ENCODE measurements at places on chromosomes 4 and X.

DNA sequence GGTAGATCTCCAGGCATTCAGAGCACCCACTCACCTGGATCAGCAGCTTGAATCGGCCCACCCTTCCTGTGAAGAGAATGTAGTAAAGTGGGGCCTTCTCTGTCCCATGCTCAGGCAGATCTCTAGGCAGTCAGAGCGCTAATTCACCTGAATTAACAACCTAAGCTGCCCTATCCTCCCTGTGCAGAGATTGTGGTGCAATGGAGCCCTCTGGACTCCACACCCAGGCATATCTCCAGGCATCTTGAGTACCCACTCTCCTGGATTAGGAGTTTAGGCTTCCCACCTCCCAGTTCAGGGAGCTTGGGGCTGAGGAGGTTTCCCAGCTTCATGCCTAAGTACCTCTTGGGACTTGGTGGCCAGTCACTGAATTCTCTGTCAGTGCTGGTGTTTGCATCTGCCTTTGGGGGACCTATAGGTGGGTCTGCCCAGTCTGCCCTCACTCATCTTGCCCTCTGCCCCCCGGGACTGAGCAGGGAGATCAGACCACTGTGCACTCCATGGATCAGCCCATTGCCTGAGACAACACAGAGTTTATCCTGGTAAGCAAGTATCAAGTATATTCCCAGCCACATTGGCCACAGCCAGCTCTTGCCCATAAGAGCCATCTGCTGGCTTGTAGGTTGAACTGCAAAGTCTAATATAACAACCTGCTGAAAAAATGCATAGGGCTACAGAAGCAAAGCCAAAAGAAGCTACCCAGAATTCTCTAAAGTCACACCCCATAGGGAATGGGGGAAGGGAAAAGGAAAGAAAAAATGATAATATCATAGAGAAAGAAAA lies 372.9 kb downstream of the KLHL13 start:
- no peak for DNase-seq

- no peak for DNase-seq
These were observed 76.8 kb downstream of the MAGEA10 start for GRCh38 chrX:152061557-152061956.

DNA sequence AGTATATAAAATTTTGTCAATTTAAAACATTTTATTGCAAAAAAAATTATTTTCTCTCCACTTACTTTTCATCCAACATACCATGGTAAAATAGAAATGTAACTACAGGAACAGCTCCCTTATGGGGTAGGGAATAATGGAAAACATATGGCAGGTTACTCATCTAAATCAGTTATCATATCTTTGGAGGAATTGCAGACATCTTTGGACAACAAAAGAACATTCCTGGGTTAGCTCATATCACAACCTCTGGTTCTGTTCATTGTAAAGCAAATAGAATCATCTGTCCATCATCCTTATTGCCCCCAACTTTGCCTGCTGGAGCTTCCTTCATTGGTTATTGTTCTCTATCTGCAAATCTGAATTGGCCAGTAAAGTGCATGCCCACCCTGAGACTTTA lies 387.5 kb upstream of the GRID2 start:
- no peak for DNase-seq

- DNase-seq: no peak
These were observed 6.6 kb upstream of the DDX60L start for GRCh38 chr4:168486912-168487281.

GRCh38 chr4:6435010-6435409 lies 37.4 kb downstream of the PPP2R2C start:
- DNase-seq: no peak

DNA sequence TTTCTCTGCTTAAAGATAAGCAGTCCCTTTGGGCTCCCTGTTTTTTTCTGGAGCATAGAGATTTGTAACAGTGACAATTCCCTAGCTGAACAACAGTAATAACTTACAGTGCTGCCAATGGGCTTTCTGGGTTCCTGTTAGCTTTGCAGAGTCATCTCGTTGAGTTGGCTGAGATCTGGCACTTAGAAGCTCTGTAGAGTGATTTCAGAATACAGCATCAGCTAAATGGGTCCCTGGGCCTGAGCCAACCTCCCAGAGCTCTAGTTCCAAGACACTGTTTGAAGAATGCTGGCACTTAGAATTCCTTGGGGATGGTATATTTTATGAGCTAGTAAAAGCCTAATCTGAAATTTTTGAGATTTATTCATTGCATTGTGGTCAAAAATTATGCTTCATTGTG lies 43.5 kb upstream of the SERTM2 start:
- no peak for DNase-seq

DNA sequence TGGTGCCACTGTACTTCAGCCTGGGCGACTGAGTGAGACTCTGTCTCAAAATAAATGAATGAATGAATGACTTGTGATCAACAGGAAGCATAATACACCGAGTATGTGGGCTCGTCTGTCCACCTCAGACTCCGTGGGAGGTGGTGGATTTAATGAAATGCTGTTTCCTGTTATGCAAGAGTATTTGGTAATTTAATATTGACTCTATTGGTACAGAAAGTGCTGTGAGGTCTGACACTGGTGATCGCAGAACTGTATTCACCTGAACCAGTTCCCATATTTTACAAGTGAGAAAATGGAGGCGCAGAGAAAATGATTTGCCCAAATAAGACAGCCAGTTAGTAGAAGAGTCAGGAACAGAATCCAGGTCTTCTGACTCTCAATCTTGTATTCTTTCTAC lies 423.3 kb downstream of the RAPGEF2 start:
- DNase-seq: no peak

DNA sequence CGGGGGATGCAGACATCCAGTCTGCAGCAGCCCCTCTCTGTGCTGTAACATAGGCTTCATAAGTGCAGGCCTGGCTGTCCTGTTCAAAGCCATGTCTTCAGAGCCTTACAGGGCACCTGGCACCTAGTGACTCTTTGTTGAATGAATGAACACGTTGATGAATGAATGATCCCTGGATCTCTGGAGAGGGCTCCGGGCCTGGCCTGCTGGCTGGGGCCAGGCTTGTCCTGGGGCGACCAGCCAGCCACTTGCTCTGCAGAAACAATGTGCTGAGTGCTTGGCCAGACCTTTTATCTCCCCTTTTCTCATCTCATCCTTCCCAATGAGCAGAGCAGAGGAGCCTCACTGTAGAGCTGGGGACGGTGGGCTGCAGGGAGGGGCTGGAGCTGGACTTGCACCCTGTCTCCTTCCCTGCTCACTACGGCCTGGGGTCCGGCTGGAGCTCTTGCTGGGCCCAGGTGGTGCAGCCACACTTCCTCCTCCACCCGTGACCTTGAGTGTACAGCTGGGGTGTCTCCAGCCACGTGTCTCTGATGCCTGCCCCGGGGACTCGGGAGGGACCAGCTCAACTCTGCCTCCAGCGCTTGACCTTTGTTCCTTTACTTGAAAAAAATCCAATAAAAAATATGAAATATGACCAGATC lies 77.9 kb downstream of the PSAPL1 start:
- DNase-seq: no peak

DNA sequence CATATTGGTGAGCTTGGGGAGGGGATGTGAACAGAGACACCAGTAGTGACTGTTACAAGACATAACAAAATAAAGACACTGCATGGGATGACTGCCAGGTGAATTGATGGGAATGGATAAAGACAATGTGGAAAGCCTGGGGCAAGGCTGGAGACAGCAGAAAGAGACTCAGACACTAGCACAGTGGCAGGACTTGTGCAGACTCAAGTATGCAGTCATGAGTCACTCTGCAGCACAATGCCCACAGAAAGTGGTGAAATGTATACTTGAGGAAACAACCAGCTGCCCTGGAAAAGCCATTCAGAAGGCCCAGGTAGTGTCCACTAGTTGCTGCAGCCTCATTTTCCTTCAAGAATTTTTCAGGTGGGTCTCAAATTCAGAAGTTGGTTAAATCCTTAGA lies 452.3 kb downstream of the MID1IP1 start:
- no peak for DNase-seq

GRCh38 chr4:146110871-146111485 lies 64.5 kb upstream of the LSM6 start:
- DNase-seq: no peak

- DNase-seq: no peak
These were observed 123.3 kb downstream of the ARHGEF9 start for GRCh38 chrX:63661676-63662075.

DNA sequence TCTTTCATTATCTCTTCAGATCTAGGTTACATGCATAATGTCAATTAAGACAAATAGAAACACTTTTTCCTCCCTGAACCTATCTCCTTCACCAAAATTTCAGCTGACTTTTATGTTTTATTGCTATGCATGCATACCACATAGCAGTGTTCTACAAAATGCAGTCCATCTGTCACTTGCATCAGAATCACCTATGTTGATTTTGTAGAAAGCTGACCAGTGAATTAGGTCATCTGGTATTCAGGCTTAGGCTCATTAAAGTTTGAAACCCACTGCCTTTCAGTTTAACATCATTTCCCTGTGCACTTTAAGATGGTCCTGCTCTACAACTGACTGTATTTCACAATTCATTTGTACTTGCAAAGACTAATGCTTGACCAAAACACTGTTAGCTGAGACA lies 277.9 kb downstream of the CFAP299 start:
- no peak for DNase-seq

- no peak for DNase-seq
These were observed 514.4 kb downstream of the RPA4 start for GRCh38 chrX:97398030-97398551.

DNA sequence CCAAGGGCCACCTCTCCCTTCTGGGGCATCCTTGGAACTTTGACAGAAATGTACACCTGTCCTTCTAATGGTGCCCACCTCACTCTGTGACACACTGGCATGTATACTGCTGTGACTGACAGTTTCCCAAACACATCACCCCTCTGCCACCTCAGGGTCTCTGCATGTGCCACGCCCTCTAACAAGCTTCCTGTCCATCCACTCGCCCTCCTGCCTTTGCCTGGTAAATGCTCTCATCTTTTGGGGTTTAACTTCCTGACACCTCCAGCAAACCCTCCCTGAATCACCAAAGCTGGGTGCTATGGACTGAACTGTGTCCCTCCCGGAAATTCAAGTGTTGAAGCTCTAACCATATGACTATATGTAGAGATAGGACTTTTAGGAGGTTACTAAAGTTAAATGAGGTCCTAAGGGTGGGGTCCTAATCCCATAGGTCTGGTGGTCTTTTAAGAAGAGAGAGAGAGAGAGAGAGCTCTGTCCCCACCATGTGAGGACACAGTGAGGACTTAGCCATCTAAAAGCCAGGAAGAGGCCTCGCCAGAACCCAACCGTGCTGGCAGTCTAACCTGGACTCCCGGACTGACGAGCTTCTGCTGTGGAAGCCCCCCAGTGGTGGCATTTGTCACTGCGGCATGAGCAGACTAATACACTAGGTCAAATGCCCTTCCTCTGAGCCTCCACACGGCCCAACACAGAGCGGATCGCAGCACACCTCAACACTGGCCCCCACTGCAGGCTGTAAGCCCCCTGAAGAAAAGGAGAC lies 95.6 kb downstream of the AFAP1 start:
- peak; percentile 77 for DNase-seq

DNA sequence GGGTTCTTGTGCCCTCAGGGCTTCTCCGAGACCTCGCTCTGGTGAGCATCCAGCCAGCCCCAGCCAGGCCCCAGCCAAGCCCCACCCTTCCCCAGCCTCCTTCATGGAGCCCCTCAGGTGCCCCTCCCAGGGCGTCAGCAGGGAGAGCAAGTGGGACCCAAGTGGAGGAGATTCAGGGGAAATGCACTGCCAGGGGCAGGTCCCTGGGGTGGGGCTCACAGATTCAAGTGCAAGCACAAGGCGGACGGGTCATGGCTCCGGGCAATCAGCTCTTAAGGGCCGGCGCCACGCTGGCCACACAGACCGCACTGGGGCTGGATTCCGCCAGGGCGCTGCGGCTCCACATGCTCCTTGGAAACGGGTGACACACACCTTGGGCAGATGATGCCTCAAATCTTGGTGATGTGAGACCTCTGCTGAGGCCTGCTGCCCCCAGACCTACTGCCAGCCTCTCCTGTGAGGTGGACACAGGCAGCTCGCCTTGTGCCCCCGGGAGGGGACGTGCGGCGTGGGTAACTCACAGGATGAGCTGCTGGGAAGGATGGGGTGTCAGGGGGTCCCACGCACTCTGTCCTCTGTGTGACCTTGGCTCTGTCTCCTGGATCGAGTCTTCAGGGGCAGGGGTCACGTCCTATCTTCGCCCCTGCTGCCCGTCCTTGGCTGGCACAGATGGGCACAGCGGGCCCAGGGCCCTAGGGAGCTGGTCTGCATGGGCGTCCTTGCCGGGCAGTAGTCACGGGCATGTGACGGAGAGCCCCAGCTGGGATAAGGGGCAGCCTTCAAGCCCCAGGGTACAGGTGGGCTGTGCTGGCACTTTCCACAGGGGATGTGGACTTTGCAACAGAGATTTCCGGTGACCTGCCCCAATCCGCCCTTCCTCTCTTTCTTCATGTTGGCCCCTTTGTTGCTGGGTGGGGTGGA lies 17.1 kb downstream of the NAT8L start:
- DNase-seq: no peak

DNA sequence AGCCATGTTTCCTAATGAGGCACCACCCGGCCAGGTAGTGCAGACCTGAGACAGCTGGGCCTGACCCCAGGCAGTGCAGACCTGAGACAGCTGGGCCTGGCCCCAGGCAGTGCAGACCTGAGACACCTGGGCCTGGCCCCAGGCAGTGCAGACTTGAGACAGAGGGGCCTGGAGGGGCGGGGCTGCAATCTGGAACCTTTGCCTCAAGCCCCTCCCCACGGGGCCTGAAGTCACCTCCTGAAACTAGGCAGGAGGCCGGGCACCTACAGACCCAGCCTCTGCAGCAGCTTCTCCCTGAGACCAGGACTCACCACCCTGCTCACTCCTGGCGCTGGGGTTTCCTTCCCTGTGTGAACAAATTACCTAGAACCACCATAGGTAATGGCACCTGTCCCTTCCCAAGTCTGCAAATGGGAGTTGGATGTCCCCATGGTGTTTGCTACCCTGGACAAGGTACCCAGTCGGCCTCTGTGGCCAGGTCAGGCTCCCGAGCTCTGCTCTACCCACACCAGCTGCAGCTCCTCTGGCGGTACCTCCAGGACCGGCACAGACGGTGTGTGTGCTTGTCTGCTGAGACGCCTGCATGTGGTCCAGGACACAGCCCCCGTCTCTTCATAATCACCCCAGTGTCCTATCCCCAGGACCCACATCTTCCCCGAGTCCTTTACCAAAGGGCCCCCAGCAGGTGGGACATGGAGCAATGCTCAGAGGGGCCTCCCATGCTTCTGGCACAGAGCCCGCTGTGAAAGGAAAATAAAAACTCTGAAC lies 53.1 kb upstream of the C4orf50 start:
- DNase-seq: no peak

DNA sequence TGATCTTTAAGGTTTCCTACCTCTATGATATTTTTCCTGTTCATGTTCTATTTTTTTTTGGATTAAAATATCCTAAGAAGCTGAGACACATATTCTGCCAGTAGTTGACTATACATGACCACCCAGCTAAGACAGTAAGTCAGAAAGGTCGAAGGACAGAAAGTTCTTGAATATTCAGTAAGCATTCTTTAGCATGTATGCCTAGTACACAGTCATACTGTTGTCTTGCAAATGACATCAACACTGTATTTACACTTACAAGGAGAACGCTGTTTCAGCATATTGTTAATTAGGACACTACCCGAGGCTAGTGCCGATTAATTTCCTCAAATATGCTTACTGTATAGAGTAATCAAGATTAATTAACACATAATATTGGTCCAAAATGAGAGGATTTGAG lies 300.6 kb downstream of the STIM2 start:
- no peak for DNase-seq

Data from CD4-positive, alpha-beta T cell treated with Interleukin-17A for 1 hour (primary cell).